Stimulated activated CD8-positive, alpha-beta memory T cell treated with anti-CD3 and anti-CD28 coated beads, Interleukin-7, amount 100 ng/mL, for 1 hour (primary cell): ENCODE measurements at places on chromosomes 16 and 17.

DNA sequence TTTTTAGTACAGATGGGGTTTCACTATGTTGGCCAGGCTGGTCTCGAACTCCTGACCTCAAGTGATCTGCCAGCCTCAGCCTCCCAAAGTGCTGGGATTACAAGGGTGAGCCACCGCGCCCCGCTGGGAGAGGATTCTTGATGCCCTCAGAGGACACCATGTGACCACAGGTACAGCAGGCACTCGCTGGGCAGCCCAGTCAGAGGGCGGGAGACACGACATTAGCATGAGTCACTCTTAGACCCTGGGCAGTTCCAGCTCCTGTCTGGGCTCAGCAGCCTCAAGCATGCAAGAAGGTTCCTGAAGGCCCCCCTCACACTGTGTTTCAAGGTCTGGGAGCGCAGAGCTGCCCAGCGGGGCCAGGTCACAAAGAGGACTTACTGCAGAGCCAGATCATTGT lies 11.9 kb downstream of the STAC2 start:
- DNase-seq = no peak

DNA sequence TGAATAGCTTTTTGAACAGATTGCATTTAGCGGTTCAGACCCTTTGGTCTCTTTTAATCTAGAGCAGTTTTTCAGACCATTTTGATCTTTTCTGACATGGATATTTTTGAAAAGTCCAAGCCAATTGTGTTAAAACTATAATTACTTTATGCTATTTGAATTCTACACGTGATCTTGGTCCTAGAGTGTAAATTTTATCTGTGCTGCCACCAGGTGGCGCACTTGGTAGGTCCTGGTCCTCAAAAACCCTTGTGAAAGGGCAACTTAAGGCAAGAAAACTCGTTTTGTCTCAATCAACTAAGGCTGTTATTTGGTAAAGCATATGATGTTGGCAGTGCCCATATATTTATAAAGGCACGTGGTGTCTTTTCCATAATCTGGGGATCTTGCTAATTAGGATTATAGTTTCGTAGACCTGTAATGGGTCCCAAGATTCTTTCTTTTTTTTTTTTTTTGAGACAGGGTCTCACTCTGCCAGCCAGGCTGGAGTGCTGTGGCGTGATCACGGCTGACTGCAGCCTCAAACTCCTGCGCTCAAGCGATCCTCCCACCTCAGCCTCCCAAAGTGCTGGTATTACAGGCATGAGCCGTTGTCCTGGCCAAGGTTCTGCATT lies 43.9 kb upstream of the TEX2 start:
- peak; percentile 43 for DNase-seq

- DNase-seq = no peak
Measured at GRCh38 chr16:70160388-70160787, 13.2 kb upstream of the CLEC18C start.

DNA sequence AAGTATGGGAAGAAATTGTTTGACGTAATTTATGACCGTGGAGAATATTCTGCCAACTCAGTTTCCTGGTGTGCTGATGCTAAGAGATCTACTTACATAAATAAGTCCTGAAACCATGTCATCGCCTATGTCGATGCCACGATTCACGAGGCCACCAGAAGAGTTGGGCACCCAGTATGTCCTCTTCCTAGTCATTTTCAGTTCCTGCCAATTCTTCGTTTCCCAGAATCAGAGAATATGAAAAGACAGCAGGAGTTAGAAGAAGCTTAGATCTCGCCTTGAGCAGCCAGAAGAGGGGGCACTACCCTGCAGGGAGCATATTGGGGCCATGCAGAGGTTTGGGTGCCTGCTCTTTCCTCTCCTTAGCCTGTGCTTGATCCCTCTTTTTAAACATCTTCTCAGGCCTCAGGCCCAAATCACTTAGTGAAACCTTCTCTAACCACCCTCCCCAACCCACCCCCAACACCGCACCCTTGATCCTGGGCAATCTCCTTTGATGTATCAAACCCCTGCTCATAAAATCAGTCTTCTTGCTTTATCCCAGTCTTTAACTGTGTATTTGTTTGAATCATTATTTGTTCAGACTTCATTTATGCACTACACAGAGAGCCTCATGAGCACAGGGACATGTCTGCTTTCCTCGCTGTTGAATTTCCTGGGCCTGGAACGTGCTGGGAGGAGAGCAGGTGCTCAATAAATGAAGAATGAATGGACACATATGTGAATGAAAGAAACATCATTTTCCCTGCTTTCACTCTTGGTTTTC lies 12.2 kb upstream of the LONP2 start:
- no peak for DNase-seq

- DNase-seq = no peak
Measured at GRCh38 chr16:2846511-2847310, 11.3 kb downstream of the PRSS22 start.
